Panc1 (cell line): ENCODE measurements at places on chromosomes 4 and X. TPM values are rescaled to one million over a fixed set of nuclear protein-coding genes. Genes with fewer than 3 reads are reported as not detected.

DNA sequence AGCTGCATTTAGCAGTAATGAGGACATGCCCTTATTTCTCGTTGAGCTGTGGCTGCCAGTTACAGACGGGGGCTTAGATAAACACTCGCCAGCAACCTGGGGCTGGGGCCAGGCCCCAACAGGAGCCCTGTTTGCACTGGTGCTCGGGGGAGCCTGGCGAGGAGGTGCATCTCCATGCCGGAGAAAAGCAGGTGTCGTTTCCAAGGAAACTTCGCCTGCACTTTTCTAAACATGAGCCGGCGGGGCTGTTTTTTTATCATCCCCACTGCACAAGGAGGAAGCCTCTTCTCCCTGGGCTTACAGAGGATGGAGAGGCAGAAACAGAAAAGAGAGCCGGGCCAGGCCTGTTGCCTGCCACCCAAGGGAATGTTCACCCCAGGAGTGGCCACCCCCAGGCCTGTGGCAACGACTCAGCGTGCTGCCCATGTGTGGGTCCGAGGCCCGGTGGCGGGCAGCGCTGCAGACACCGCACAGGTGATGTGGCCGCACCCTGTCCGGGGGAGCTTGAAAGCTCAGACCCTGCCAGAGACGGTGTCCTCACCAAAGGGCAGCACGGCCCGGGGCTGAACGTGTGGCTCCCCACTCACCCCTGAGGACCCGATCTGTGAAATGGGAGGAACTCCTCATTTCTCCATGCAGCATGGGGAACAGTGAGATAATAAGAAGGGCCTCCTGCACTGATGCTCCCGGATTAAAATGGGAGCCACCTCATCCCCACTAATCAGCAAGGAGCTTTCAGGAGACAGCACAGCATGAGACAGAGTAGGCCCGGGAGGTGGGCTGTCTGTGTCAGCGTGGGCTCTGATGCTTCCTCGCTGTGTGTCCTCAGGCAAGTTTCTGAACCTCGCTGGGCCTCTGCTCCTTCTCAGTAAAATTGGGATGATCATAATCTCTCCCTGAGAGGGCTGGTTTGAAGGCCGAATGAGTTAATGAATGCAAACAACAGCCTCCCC, 33.8 kb upstream of the ADRA2C start:
- DNase-seq: no peak
- no peak overlapping the region for H3K4me3 ChIP-seq
- H3K27ac ChIP-seq: no peak overlapping the region
- no peaks in the 10 kb centered on the region; the same call in 1 of the 2 replicates for H3K4me1 ChIP-seq
- no peaks in the 10 kb centered on the region for H3K36me3 ChIP-seq

DNA sequence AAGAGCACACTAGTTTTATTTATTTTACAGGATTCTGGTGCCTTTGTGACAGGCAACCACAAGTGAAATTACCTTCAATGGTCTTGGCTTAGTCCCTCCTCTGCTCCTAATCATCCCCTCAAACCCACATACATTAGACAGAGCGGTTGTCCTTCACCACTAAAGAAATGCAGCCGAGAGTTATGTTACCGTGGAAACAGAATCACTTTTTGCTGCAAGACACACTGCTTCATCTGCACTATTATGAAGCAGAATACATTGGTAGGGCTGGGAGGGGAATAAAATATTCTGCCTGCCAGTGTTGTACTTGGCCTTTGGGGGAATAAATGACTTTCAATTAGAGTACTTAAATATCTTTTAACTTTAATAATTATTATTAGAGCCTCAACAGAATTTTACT, 75.2 kb downstream of the ARHGEF38 start:
- H3K4me3 ChIP-seq: no peak overlapping the region
- H3K27ac ChIP-seq: no peak overlapping the region
- no peaks in the 10 kb centered on the region for H3K4me1 ChIP-seq
- H3K27me3 ChIP-seq: no peaks in the 10 kb centered on the region

- H3K27me3 ChIP-seq: no peaks in the 10 kb centered on the region
- no peaks in the 10 kb centered on the region for H3K4me1 ChIP-seq
- no peaks in the 10 kb centered on the region for H3K36me3 ChIP-seq
Observed at GRCh38 chr4:86496094-86497080, 97.7 kb upstream of the PTPN13 start.

- no peak overlapping the region for H3K27ac ChIP-seq
- no peaks in the 10 kb centered on the region for H3K4me1 ChIP-seq
- H3K27me3 ChIP-seq: no peaks in the 10 kb centered on the region
- H3K4me3 ChIP-seq: no peak overlapping the region
- H3K36me3 ChIP-seq: no peaks in the 10 kb centered on the region
Observed at GRCh38 chr4:77911842-77912450, 49.3 kb downstream of the MRPL1 start.

GRCh38 chrX:97629597-97629985, 745.9 kb downstream of the RPA4 start:
- H3K27me3 ChIP-seq: no peaks in the 10 kb centered on the region
- H3K27ac ChIP-seq: no peak overlapping the region
- DNase-seq: no peak
- no peaks in the 10 kb centered on the region for H3K36me3 ChIP-seq
- H3K4me1 ChIP-seq: no peaks in the 10 kb centered on the region

DNA sequence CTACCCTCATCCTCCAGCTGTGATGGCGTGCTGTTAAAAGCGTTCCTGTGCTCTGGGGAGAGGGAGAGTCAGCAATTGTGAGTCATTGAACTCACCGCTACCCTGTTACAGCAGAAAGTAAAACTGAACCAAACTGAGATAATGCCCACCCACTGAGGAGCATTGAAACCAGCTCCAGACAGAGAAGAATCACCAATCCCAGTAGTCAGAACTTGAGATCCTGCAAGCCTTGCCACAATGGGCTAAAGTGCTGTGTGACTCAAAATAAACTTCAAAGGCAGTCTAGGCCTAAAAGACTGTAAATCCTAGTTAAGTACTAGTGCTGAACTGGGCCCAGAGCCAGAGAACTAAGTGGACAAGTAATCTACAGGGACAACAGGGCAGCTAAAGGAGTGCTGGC, 1394.2 kb upstream of the DIAPH2 start:
- no peaks in the 10 kb centered on the region for H3K27me3 ChIP-seq
- H3K27ac ChIP-seq: no peak overlapping the region
- DNase-seq: no peak

DNA sequence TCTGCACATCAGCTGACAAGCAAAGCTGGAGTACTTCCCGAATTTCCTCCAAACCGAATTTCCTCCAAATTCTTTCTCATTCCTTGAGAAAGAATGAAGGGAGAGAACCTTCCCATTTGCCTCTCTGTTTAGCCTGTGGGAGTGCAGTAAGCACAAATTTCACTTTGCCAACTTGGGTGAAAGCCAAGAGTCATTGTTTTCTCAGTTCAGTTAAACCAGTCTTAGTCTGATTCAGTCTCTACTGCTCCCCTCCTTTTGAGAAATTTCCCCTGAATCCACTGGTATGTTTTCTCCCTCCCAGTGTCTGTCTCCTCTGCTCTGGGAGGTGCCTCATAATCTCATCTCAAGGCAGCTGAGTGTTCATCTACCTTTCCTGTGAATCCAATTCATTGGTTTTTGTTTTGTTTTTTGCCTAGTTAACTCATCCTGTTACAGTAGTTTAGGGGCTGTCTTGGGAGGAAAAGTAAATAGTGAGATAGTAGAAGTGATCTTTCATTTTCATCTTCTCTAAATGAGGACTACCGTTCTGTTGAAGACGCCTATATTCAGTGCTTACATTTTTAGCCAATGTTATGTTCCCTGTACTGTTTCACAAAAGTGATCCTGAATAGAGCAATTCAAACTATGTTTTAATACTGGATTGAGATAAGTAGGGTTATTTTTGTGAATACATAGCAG, 49.0 kb downstream of the SYTL5 start:
- H3K36me3 ChIP-seq: no peaks in the 10 kb centered on the region
- H3K27ac ChIP-seq: no peak overlapping the region
- no peak for DNase-seq
- H3K4me3 ChIP-seq: no peak overlapping the region
- H3K27me3 ChIP-seq: no peaks in the 10 kb centered on the region
- H3K4me1 ChIP-seq: no peaks in the 10 kb centered on the region

DNA sequence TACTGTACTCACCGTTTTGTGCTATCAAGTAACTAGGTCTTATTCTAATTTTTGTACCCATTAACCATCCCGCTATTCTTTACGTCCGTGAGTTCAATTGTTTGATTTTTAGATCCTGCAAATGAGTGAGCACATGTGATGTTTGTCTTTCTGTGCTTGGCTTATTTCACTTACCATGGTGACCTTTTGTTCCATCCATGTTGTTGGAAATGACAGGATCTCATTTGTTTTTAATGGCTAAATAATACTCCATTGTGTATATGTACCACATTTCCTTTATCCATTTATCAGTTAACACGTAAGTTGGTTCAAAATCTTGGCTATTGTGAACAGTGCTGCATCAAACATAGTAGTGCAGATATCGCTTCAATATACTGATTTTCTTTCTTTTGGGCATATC, 48.3 kb downstream of the USP9X start:
- no peaks in the 10 kb centered on the region for H3K4me1 ChIP-seq
- DNase-seq: no peak
- no peak overlapping the region for H3K27ac ChIP-seq
- H3K4me3 ChIP-seq: no peak overlapping the region

GRCh38 chr4:25926462-25926861, 12.4 kb downstream of the SMIM20 start:
- H3K4me3 ChIP-seq: no peak overlapping the region
- DNase-seq: no peak
- H3K27ac ChIP-seq: no peak overlapping the region

DNA sequence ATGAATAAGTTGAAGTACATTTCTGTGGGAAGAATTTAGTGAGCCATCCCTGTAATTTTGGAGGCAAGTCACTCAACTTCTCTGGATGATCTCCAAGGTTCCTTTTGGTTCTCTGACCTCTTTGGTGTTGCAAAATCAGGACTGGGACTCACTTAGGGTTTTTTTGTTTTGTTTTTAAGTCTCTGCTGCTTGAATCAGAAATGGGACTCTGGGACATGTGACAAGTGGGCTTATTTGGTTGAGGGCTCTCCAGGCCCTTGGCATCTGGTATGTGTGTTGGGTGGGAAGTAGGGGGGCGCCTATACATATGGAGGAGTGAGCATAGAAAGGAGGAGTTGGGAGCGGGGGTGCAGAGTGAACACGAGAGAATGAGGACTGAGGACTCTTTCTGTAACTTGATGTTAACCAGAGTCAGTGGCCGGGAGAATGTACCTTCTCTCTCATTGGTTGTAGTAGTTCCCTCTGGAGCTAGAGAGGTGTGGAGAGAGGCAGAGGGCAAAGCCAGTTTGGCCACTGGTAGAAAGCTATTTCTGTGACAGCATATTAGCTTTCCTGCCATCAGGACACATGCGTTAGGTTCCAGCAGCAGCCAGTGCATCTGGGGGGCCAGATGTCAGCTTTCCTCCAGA, 1.9 kb downstream of the ARHGAP10 start:
- no peaks in the 10 kb centered on the region for H3K36me3 ChIP-seq
- DNase-seq: no peak
- no peak overlapping the region for H3K27ac ChIP-seq
- H3K4me3 ChIP-seq: peak overlapping the region; percentile 88
- H3K4me1 ChIP-seq: peaks cover 20% of the 10 kb centered on the region

DNA sequence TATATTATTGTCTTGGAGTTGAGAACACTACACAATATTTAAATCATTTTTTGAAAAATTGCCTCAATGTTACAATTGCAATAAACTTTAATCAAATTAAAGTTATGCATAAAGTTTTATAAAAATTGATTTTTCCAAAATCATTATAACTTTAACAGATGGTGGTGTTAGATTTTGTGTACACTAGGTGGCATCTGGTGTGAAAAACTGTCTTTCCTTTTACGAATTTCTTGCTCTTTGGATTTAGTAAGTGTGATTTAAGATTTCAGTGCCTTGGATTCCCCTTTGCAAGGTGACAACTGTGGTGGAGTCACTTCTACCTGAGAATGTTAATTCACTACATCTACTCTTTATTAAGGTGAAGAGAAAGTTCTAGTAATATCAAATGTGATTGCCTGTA, 91.6 kb downstream of the AREG start:
- no peaks in the 10 kb centered on the region for H3K36me3 ChIP-seq
- H3K4me3 ChIP-seq: no peak overlapping the region
- no peaks in the 10 kb centered on the region for H3K4me1 ChIP-seq
- no peaks in the 10 kb centered on the region for H3K27me3 ChIP-seq

DNA sequence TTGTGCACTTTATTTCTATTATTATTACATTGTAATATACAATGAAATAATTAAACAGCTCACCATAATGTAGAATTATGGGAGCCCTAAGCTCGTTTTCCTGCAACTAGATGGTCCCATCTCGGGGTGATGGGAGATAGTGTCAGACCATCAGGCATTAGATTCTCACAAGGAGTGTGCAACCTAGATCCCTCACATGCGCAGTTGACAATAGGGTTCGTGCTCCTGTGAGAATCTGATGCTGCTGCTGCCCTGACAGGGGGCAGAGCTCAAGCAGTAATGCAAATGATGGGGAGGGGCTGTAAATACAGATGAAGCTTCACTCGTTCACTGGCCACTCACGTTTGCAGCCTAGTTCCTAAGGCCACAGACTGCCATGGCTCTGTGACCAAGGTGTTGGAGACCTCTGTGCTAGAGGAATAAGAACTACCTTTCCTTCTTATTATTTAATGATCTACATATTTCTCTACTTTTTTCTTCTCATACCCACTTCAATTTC, 492.9 kb upstream of the INTU start:
- H3K36me3 ChIP-seq: no peaks in the 10 kb centered on the region
- DNase-seq: no peak
- no peak overlapping the region for H3K27ac ChIP-seq
- H3K27me3 ChIP-seq: no peaks in the 10 kb centered on the region

- no peaks in the 10 kb centered on the region for H3K36me3 ChIP-seq
- no peaks in the 10 kb centered on the region for H3K27me3 ChIP-seq
- H3K4me1 ChIP-seq: peaks cover 18% of the 10 kb centered on the region
- no peak overlapping the region for H3K27ac ChIP-seq
- no peak for DNase-seq
Observed at GRCh38 chr4:184815046-184815877, 10.5 kb downstream of the ACSL1 start.

DNA sequence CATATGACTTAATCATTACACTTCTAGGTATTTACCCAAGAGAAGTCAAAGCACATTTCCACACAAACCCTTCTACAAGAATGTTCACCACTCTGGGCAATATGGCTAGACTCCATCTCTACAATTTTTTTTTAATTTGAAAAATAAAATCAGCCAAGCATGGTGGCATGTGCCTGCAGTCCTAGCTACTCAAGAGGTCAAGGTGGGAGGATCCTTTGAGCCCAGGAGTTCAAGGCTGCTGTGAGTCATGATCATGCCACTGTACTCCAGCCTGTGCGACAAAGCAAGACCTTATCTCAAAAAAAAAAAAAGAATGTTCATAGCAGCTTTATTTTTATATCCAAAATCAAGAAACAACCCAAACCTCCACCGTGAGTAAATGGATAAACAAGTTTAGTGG, 70.3 kb upstream of the MBNL3 start:
- no peak overlapping the region for H3K27ac ChIP-seq
- no peak for DNase-seq
- no peaks in the 10 kb centered on the region for H3K27me3 ChIP-seq
- H3K36me3 ChIP-seq: no peaks in the 10 kb centered on the region
- H3K4me1 ChIP-seq: no peaks in the 10 kb centered on the region
- H3K4me3 ChIP-seq: no peak overlapping the region

Gene NIPAL1
- total RNA-seq: 0.82 TPM

Gene GSX2
- not detected for total RNA-seq

Gene EPHA5
- 1.9 TPM for total RNA-seq

Gene RAP2C
- 36.2 TPM for total RNA-seq

Gene NXF2
- not detected for total RNA-seq

Gene DRP2
- 0.15 TPM for total RNA-seq
